ENCODE measurements at places on chromosomes 4 and X. TPM values are rescaled to one million over a fixed set of nuclear protein-coding genes. Genes with fewer than 3 reads are reported as not detected.

Gene EMCN
- 4.3 TPM for total RNA-seq

Gene IL9R
- not detected for total RNA-seq

Gene SMAD1
- 35.6 TPM for total RNA-seq

Gene RPS6KA6
- total RNA-seq, result 12.4 TPM

Gene PHOX2B
- not detected for total RNA-seq

Gene CXorf58
- total RNA-seq, result not detected

Gene ODAPH
- 1.1 TPM for total RNA-seq

Gene SHROOM2
- 12.5 TPM for total RNA-seq

Gene CHRDL1
- 6.3 TPM for total RNA-seq

Gene CDKL2
- total RNA-seq, result 2.1 TPM

Gene DHX15
- 186 TPM for total RNA-seq

Gene NUP62CL
- 4.0 TPM for total RNA-seq

Gene RGN
- 1.2 TPM for total RNA-seq

Gene CHRNA9
- not detected for total RNA-seq

Gene TKTL1
- total RNA-seq, result 0.38 TPM

Gene SH3TC1
- 24.0 TPM for total RNA-seq

Gene UGT2A1
- not detected for total RNA-seq

Gene PNMA6A
- total RNA-seq, result 5.2 TPM

Gene ZMAT1
- 13.5 TPM for total RNA-seq

Gene NOA1
- total RNA-seq, result 17.5 TPM

Gene AMOT
- 343 TPM for total RNA-seq

Gene TENM3
- 106 TPM for total RNA-seq

Gene CLDN22
- not detected for total RNA-seq

Gene RNF150
- total RNA-seq, result 40.7 TPM

Gene PGAM4
- not detected for total RNA-seq

Gene NPY1R
- 0.62 TPM for total RNA-seq

Measured in mesothelial cell of epicardium (in vitro differentiated cells).